ENCODE measurements at places on chromosomes 1 and 21.

DNA sequence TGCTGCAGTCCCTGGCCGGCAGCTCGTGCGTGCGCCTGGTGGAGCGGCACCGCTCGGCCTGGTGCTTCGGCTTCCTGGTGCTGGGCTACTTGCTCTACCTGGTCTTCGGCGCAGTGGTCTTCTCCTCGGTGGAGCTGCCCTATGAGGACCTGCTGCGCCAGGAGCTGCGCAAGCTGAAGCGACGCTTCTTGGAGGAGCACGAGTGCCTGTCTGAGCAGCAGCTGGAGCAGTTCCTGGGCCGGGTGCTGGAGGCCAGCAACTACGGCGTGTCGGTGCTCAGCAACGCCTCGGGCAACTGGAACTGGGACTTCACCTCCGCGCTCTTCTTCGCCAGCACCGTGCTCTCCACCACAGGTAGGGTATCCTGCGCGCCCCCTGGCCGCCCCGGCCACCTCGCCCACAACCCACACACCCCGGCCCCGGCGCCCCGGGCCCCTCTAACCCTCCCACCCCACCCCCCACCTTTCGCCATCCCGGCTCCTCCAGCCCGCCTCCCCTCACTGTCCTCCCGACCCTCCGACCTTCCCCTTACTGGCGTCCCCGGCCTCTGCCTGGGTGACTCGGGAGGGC, 352 bp downstream of the KCNK1 start:
- DNase-seq = peak; percentile 56

DNA sequence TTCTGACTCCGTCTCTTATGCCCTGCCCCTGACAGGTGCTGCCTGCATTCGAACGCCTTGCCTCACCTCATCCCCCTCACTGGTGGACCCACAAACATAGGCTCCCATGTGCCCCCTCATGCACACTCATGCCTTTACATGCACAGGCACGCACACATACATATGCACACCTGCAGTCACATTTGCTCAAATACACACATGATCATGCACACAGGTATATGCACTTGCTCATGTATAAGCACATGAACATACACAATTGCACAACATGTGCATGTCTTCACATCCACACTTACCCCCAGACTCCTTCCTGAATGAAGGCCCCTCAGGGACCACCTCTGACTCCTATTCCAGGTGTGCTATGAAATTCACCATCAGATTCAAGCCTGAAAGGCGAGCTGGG, 506.9 kb downstream of the PTPRU start:
- no peak for DNase-seq

DNA sequence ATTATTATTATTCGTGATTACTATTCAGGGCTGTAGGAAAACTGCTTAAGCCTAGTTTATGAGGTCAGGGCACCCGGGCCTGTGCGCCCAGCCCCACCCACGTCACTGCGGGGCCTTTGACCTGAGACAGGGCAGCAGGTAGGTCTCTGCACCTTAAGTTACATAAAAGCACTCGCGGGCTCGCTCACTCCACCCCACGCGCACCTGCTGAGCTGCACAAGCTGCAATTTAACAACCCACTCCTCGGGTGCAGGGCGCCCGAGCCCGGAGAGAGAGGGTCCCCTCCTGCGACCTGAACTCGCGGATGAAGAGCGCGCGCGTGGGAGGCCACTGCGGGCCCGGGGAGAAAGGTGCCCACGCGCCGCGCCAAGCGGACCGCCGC, 477 bp downstream of the ICMT start:
- DNase-seq = no peak

GRCh38 chr1:202205523-202206190, 12.1 kb downstream of the LGR6 start:
- DNase-seq = peak; percentile 15

DNA sequence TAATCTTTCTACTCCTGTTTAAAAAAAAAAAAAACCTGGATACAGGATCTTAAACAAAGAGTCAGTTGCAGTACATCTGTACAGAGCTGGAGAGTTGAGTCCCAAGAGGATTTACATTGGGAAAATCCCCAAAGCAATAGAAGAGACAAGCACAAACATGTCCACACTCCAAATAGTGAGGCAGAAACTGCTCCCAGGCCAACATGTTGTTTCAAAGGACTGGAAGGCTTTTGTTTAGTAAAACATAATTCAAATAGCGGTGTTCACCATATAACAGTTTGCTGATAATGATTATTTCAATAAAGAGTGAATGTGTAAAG, 425.4 kb downstream of the ADGRL2 start:
- DNase-seq = peak; percentile 82

DNA sequence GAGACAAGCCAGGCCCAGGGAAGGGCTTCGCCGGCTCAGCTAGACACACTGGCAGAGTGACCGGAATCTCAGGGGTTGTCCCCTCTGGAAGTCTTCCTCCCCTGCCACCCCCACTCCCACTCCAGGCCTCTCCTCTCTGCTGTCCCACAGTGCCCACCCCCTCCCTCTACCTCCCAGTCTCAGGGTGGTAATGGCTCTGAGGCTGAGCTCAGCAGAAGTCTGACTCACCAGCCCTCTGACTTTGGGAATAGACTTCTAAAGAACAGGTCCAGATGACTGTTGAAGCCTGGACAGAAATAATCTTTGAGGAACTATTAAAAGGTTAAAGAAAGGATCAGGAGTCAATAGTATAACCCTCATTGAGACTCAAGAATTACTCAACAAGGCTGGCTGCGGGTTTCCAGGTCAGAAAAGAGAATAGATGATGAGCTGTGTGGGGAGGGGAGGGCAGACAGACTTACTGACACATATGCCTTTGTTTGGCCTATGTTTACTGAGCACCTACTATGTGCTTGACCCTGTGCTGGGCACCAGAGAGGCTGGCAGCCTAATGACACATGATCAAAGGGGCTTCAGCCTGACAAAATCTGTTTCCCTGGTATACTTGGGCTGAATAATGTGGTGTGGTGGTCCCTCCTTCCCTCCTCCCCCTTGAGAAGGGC, 8.2 kb downstream of the HCRTR1 start:
- peak; percentile 35 for DNase-seq

GRCh38 chr21:45507523-45507875, 34.7 kb downstream of the SLC19A1 start:
- no peak for DNase-seq

DNA sequence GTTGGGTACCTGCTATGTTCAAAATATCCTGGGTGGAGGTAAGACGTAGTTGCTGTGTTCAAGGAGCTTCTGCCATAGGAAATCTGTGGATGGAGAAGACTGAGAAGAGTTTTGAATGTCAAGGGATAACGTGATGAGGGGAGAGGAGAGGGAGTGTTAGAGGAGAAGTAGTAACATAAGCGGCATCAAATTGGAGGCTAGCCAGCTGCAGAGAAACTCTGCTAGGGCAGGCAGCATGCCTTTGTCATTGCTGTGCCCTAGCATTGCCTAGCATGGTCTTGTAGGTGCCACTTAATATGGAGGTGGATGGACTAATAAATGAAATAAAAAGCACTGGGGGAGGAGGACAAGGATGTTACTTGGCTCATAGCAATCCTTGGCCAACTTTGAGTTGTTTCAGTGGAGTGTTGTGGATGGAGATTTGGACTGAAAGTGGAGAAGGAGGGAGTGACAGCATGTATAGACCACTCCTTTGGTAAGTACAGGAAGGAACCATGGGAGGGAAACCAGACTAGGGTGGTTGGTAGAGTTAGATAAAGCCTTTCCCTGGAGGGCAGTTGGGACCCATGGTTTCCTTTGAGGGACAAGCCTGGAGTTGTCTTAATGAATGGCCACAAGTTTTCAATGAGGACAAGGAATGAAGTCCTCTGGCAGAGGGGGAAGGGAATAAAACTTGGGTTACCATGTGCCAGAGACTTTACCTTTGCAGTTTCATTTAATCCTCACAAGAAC, 6.3 kb downstream of the VANGL1 start:
- DNase-seq = no peak

- DNase-seq = no peak
Observed at GRCh38 chr1:160315359-160315758, 27.7 kb downstream of the COPA start.

DNA sequence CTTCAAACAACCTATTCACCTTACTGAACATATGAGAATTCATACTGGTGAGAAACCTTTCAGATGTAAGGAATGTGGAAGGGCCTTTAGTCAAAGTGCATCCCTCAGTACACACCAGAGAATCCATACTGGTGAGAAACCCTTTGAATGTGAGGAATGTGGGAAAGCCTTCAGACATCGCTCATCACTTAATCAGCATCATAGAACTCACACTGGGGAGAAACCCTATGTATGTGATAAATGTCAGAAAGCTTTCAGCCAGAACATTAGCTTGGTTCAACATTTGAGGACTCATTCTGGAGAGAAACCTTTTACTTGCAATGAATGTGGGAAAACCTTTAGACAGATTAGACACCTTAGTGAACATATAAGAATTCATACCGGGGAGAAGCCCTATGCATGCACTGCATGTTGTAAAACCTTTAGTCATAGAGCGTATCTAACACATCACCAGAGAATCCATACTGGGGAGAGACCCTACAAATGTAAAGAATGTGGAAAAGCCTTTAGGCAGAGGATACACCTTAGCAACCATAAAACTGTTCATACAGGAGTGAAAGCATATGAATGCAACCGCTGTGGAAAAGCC, 13.2 kb upstream of the EXO5 start:
- DNase-seq = peak; percentile 17

- no peak for DNase-seq
Observed at GRCh38 chr1:213200630-213201029, 149.6 kb downstream of the RPS6KC1 start.

GRCh38 chr1:5239911-5240310, 585.5 kb downstream of the AJAP1 start:
- DNase-seq = no peak

DNA sequence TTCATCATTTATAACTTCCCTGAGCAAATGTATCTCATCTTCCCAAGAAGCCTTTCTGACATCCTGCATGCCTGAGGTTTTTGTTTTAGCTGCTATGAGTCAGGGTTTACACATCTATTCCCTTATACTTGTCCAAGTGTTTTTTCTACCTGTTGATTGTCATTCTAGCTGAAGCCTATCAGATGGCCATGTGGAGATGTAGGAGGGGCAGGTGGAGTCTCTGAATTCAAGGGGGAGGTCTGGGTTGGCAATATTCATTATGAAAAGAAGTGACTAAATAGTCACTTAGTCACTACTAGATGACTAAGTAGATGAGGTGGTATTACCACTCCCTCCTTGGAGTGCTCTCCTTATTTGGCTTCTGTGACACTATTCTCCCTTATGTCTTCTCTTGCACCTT, 52.4 kb downstream of the XCL1 start:
- peak; percentile 74 for DNase-seq

- DNase-seq = no peak
Observed at GRCh38 chr1:42786097-42786496, 1.3 kb downstream of the TMEM269 start.

DNA sequence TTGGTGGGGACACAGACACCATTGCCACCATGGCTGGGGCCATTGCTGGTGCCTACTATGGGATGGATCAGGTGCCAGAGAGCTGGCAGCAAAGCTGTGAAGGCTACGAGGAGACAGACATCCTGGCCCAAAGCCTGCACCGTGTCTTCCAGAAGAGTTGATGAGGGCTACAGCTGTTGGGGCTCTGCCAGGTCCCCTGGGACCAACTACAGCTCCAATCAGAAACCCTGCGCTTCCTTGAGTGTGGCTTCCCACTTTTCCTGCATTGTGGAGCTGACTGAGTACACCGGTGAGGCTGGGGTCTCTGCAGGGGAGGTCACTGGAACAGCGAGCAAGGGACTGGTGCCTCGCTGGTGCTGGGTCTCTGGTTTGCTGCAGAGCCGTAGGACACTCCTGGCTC, 4.5 kb downstream of the ADPRS start:
- no peak for DNase-seq

GRCh38 chr1:4960782-4961475, 306.5 kb downstream of the AJAP1 start:
- no peak for DNase-seq
